SK-N-MC (cell line): ENCODE measurements at places on chromosomes 4 and X.

GRCh38 chr4:7034262-7035081 is 8.7 kb upstream of the TADA2B start:
- no peak for DNase-seq

DNA sequence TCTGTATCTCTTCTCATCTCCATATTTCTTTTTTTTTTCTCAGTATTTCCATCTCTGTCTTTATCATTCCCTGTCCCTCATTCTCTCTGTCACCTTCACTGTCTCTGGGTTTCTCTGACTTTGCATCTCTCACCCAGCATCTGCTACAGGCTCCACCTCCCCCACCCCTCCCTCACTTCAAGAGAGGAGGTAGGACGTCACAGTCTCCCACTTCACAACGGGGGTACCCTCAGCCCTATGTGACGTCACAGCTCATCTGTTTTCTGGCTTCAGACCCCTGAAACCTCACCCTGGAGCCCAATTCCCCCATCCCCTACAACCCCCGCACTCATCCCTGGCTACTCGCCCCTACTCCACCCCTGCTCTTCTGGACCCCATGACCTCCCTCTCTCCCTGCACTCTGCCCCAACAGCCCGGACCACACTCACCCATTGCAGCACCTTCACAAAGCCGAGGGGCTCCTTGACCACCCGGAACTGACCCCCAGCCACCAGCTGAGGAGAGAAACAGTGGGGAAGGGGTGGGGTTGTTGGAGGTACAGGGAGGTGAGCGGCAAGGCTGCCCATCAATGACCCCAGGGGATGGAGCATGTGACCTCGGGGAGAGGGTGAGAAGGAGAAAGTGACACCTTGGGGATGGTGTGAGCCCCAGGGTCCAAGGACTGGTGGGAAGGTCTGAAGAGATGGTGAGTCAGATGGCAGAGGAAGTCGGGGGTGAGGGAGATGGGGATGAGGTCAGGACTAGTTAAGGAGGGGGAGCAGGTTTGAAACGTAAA is 1.3 kb downstream of the SYP start:
- DNase-seq: no peak

DNA sequence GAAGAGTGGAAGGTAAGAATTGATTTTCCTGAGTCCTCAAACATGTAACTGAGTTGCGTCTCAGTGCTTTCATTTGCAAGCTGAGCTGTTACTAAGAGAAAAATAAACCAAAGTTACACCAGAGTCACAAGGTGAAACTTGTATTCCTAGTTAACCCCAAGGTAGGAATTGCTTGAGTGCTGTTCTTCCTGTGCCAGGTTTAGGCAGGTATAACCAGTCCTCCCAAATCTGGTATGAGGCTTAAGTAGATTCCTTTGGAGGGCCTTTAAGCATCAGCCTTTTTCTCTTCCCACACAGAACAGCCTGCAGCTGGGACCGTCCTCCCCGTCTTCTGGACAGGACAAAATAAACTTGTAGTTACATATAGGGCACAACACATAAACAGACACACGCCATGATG is 2.3 kb upstream of the BTC start:
- no peak for DNase-seq

GRCh38 chr4:168197926-168198325 is 105.6 kb downstream of the ANXA10 start:
- DNase-seq: no peak

GRCh38 chr4:109751852-109752251 is 22.0 kb upstream of the PLA2G12A start:
- DNase-seq: no peak
